ENCODE measurements at places on chromosomes 2 and 18.

DNA sequence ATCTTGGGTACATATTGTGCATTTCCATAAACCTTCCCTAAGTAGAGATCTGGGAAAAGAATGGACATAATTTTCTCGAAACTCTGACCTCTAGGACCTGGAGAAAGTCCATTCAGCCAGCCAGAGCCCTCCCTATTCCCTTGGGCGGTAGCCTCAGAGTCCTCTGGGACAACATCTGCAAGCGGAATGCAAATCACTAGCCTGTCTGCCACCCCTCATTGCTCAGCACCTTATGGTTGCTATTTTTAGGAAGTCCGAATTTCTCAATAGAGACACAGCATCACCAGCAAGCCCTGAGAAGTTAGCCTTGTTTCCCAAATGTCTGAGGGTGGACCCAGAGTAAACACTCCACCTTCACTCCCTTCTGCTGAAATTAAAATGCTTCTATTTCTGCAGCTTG is 17.6 kb upstream of the CD28 start:
- peak; percentile 93 for DNase-seq

DNA sequence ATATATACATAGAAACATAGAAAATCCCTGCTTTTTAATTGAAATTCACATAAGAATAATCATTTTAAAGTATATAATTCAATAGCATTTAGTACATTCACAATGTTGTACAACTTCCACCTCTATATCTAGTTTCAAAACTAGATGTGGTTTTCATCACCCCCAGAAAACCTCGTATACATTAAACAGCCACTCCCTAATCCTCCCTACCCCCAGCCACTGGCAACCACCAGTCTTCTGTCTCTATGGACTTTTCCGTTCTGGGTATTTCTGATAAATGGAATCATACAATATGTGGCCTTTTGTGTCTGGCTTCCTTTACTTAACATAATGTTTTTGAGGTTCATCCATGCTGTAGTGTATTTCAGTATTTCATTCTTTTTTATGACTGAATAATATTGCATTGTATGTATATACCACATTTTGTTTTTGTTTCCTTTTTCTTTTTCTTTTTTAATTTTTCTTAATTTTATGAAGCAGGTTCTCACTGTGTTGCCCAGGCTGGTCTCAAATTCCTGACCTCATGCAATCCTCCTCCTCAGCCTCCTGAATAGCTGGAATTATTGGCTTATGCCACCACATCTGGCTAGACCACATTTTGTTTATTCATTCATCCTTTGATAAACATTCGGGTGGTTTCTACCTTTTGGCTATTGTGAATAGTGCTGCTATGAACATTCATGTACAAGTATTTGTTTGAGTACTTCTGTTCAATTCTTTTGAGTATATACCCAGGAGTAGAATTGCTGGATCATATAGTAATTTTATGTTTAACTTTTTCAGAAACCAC is 50.6 kb upstream of the RNF152 start:
- DNase-seq = no peak

GRCh38 chr2:143696651-143697050 is 567.4 kb downstream of the ARHGAP15 start:
- no peak for DNase-seq

GRCh38 chr18:11167778-11168177 is 18.4 kb upstream of the PIEZO2 start:
- DNase-seq = no peak

Data from foreskin fibroblast (primary cell).